ELF-1 (cell line): ENCODE measurements at places on chromosomes 6 and 20.

- DNase-seq, result no peak
These were observed 194.5 kb downstream of the TBX18 start for GRCh38 chr6:84569882-84570281.

GRCh38 chr6:56404599-56404998, 157.2 kb upstream of the COL21A1 start:
- DNase-seq, result no peak

GRCh38 chr6:100427452-100427851, 37.3 kb downstream of the SIM1 start:
- no peak for DNase-seq

DNA sequence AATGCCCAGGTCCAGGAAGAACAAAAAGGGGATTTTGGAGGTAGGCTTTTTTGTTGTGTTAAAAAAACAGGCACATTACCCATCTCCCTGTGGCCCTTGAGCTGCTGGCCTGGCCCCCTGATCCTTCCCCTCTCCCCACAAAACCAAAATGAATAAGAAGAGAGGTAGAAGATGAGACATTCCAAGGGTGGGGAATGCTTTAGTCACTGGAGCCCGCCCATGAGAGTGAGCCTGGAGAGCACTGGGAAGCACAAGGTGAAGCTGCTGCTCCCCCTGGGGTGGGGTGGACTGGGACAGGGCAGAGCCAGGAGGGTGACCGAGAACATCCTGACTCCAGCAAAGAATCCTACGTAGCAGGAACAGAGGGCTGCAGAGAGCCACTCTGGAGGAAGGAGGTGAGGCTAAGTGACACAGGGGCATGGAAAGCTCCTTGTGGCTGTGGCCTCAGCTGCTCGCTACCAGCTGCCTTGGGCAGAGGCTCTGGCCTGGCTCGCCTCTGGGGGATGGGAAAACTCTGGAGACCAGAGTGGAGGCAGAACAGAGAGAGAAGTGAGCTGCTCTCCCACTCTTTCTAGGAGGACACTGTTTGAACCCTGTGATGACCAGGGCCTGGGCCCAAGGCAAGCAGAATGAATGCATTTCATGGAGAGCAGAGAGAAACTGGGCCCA, 48.3 kb downstream of the AKAP7 start:
- peak; percentile 21 for DNase-seq

DNA sequence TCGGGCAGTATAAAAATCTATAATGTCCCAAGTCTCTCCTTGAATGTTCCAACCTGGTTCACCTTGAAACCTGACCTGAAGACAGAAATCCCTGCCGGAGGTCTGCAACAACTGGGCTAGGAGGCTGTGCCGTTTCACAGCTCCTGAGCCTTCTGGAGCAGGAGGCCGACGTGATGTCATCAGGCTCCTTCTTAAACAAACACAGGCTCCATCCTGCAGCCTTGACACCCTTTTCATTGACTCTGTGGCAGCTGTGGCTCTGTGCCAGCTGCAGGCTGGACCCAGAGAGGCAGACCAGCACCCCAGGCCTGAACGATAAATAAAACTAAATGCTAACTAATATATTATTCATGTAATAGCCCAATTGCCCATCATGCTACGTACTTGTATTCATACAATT, 483.9 kb downstream of the CD83 start:
- no peak for DNase-seq
